ENCODE measurements at places on chromosomes 4 and X.

DNA sequence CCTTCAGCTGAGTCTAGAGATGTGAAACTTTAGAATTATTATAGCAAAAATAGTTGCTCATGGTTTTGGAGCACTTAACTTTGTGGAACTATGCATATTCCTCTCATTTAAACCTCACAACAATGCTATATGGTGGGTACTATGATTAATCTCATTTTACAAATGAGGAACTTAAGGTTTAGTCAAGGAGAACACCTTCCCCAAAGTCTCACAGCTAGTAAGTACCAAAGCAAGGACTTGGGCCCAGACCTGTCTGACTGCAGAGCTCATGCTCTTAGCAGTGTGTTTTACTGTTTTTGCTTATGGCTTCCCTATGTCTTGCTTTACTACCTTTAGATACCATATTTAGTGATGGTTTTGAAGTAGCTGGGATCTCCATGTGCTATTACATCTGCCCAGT lies 5.1 kb downstream of the UBE2A start:
- no peak for DNase-seq

DNA sequence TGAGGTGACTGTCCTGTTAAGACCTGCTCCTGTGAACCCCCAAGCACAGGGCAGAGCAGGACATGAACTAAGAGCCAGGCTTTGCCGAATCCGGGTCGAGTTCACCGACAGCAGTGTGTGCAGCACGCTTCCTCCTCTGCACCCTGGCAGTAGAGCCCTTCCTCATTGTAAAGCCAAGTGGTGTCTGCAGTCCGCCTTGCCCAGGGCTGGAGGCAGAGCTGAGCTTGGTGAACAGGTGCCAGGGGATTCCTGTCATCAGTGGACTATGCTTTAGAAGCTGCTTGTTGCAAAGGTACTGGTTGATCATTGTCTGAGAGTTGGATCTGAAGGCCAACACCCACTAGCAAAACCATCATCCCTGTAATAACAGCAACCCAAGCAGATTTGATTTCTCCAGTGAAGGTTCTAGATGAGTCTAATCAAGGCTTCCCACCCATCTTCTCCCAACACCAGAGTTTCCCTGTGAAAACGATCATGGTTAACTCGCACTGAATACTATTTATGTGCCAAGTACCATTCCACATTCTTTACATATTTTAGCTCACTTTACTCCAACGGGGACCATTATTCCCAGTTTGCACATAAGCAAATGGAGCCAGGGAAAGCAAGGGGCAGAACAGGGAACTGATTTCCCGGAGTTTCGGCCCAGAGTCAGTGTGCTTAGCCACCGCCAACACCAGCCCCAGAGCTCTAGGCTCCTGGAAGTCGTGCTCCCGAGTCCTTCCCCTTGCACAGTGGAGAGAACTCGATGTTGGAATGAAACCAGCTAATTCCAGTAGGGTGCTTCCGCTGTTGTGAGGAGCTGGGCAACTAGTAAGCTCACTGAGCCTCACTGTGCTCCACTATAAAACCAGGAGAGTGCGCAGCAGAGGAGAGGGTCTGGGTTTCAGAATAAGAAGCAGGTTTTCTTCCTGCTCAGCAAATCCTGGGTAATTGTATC lies 1.4 kb upstream of the SLC34A2 start:
- DNase-seq, result no peak

GRCh38 chr4:148076964-148077363 lies 345.1 kb downstream of the ARHGAP10 start:
- DNase-seq, result no peak

- no peak for DNase-seq
Observed at GRCh38 chr4:149999485-150000074, 78.7 kb upstream of the DCLK2 start.

GRCh38 chr4:5707778-5708448 lies 446 bp downstream of the EVC2 start:
- DNase-seq, result no peak

GRCh38 chr4:6258741-6259140 lies 10.9 kb upstream of the WFS1 start:
- DNase-seq, result no peak

DNA sequence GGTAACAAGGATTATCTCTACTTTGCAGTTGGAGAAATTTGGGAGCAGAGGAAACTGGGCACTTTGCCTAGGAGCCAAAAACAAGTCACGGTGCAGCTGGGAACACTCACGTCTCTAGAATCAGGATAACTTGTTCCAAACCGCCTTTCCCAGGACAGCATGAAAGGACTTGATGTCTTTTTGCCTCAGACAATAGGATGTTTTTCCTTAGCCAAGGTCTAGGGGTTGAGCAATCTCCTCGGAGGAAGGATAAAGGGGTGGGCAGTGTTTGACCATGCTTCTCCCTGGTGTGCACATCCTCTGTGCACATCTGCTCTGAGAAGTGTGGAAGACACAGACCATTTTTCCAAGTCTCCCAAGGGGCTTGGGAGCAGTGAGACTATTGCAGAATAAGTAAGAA lies 1.7 kb upstream of the SPARCL1 start:
- no peak for DNase-seq
